Large intestine (tissue), 12 donors: ENCODE measurements at places on chromosomes 4 and X. TPM values are rescaled to one million over a fixed set of nuclear protein-coding genes. Genes with fewer than 3 reads are reported as not detected.

Gene STOX2
- 4.4 TPM for polyA plus RNA-seq

Gene NIPAL1
- 30.7 TPM for polyA plus RNA-seq

Gene GAGE12E
- polyA plus RNA-seq = not detected

Gene PGRMC2
- polyA plus RNA-seq = 126 TPM

DNA sequence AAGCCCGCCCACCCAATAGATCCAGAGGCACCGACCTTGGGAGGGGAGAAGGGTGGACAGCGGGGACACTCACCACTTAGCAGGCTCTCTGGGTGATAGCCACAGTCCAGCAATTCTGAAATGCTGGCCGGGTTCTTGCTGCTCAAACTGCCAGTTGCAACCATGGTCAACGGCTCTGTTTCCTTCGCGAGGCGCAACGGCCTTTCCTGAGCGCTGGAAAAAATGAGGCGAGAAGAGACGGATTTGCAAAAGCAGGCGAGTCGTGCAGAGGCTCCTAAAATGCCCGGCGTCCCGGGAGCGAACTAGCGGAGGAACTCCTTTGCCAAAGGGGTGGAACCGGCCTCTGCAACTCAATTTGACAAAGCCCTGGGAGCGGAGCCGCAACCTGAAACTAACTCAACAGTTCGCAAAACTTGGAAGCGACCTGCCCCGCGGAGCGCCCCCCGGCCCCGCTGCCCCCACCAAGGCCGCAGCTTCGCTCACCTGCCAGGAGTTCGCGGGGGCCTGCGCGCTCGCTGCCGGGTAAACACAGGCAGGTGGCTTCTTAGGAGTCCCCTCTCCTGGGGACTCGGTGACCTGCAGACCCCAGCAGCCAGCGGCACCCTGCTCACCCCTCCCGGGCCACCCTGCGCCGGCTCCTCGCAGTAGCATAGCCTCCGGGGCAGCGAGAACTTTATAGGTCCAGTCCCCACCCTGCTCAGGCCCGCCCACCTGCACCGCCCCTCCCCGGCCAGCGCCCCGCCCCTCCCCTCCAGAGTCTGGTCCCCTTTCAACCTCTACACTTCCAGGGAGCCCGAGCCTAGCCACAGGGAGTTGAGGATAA is at the start of gene DDIT4L:
TSS of gene DDIT4L (minus strand) at position 649 of the 823 bp plus-strand sequence. CDS start at position 164, 485 bp downstream.
- H3K27ac ChIP-seq = no peak within 1 kb of the TSS
- peaks cover 7% of the 10 kb centered on the region for H3K4me1 ChIP-seq
- peaks cover 16% of the 10 kb centered on the region for H3K27me3 ChIP-seq
- peak; percentile 9 for DNase-seq

GRCh38 chr4:16626945-16627344 is 271.5 kb downstream of the LDB2 start:
- no peaks in the 10 kb centered on the region for H3K4me1 ChIP-seq
- no peak overlapping the region for H3K27ac ChIP-seq
- DNase-seq = no peak
- no peaks in the 10 kb centered on the region for H3K27me3 ChIP-seq

DNA sequence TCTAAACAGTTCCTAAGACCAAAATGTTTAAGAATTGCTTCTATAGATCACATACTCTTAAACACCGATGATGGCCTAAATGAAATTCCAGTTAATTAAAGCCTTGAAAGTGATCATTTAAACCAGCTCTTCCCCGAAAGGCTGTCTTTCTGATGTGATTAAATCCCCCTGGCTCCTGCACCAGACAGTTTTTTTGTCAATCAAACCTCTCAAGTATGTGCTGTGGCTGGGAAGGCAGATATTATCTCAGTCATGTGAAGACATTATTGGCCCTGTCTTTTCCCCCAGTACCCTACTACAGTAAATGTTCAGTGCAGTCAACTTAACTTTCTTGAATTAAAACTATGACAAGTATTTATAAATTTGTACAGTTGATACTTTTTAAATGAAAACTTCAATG is 121.0 kb upstream of the MYOZ2 start:
- no peaks in the 10 kb centered on the region for H3K27me3 ChIP-seq
- no peak overlapping the region for H3K4me3 ChIP-seq
- no peaks in the 10 kb centered on the region for H3K4me1 ChIP-seq
- no peak overlapping the region for H3K27ac ChIP-seq
- no peaks in the 10 kb centered on the region for H3K36me3 ChIP-seq

- H3K27me3 ChIP-seq = no peaks in the 10 kb centered on the region
- no peak overlapping the region for H3K4me3 ChIP-seq
- no peaks in the 10 kb centered on the region for H3K36me3 ChIP-seq
- no peak overlapping the region for H3K27ac ChIP-seq
- H3K4me1 ChIP-seq = no peaks in the 10 kb centered on the region
Observed at GRCh38 chr4:141247430-141247780, 26.7 kb downstream of the ZNF330 start.

GRCh38 chr4:89422441-89422990 is 114.9 kb upstream of the GPRIN3 start:
- no peaks in the 10 kb centered on the region for H3K27me3 ChIP-seq
- H3K27ac ChIP-seq = no peak overlapping the region
- no peaks in the 10 kb centered on the region for H3K36me3 ChIP-seq
- no peaks in the 10 kb centered on the region for H3K4me1 ChIP-seq

- no peaks in the 10 kb centered on the region for H3K4me1 ChIP-seq
- H3K4me3 ChIP-seq = no peak overlapping the region
- H3K27ac ChIP-seq = no peak overlapping the region
- H3K36me3 ChIP-seq = no peaks in the 10 kb centered on the region
- no peak for DNase-seq
- no peaks in the 10 kb centered on the region for H3K27me3 ChIP-seq
Observed at GRCh38 chr4:19301527-19301926, 950.2 kb upstream of the SLIT2 start.

GRCh38 chrX:136731207-136731782 is 49.4 kb downstream of the ARHGEF6 start:
- no peaks in the 10 kb centered on the region for H3K27me3 ChIP-seq
- no peak for DNase-seq
- no peak overlapping the region for H3K4me3 ChIP-seq
- no peak overlapping the region for H3K27ac ChIP-seq
- H3K4me1 ChIP-seq = no peaks in the 10 kb centered on the region
- H3K36me3 ChIP-seq = no peaks in the 10 kb centered on the region

- no peaks in the 10 kb centered on the region for H3K36me3 ChIP-seq
- no peak overlapping the region for H3K4me3 ChIP-seq
- peaks cover 16% of the 10 kb centered on the region for H3K27me3 ChIP-seq
- DNase-seq = no peak
- H3K27ac ChIP-seq = no peak overlapping the region
Observed at GRCh38 chr4:152010710-152011079, 249.9 kb upstream of the GATB start.
